ENCODE measurements at places on chromosomes 5 and 9. TPM values are rescaled to one million over a fixed set of nuclear protein-coding genes. Genes with fewer than 3 reads are reported as not detected.

DNA sequence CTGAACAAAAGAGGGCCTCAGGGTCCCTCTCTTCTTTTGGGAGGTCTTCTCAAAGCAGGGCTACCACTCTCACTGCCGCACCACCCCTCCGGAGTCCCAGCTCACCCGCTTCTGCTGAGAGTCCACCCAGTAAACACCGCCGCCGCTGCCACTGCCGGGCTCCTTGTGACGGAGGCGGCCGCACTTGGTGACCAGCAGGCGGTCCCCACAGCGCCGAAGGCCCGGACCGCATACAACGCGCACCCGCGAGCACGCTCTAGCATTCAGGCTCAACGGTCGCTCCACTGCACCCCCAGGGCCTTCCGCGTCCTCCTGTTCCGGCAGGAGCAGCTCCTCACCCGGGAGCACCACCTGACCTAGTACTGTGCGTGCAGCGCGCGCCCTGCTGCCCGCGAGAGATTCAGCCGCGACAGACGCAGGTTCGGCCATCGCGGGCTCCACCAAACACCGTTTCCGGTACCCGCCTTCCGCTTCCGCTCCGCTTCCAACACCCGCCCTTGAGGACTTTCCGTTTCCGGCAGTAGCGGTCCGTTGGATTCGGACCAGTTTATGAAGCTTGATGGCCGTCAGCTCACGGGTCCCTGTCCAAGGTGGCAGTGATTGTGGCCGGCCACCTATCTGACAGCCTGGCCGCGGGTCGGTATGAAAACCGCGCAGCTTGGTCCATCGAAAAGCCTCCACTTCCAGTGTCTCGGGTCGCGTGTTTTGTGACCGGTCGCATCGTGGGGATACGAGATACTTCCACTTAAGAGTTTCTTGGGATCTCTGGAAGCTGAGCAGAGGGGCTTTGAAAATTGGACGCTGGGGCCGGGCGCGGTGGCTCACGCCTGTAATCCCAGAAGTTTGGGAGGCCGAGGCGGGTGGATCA lies at the start of gene EXOSC3:
EXOSC3 (minus strand) TSS at position 449 of the 868 bp plus-strand sequence; CDS start at position 429, 20 bp downstream.
- H3K36me3 ChIP-seq: peaks cover 41% of the 10 kb centered on the region
- H3K4me1 ChIP-seq: peaks cover 28% of the 10 kb centered on the region
- H3K27ac ChIP-seq: peak within 1 kb of the TSS; percentile 97
- H3K4me3 ChIP-seq: peak within 1 kb of the TSS; percentile 98

The HSD17B4 gene
- 74.2 TPM for total RNA-seq

DNA sequence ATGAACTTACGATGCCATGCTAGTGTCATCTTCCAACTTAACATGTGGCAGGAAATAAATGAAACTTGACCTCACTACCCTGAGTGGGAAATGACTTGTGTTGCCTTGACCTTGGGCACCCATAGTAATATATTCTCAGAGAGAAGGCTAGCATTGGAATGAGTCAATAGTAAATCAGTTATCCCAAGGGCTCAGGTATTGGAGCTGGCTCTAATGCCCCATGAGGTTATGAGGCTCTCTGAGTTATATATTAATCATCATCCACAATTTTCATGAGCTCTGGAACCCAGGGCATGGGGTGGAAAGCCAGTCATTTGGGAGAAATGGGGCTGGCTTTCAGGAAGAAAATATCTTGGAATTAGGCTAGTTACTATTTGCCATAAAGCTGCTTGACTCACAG lies 42.4 kb upstream of the SMIM32 start:
- no peak overlapping the region for H3K4me3 ChIP-seq
- no peaks in the 10 kb centered on the region for H3K4me1 ChIP-seq
- peaks cover 4% of the 10 kb centered on the region for H3K27me3 ChIP-seq
- H3K36me3 ChIP-seq: no peaks in the 10 kb centered on the region
- no peak overlapping the region for H3K27ac ChIP-seq
- no peak for DNase-seq

DNA sequence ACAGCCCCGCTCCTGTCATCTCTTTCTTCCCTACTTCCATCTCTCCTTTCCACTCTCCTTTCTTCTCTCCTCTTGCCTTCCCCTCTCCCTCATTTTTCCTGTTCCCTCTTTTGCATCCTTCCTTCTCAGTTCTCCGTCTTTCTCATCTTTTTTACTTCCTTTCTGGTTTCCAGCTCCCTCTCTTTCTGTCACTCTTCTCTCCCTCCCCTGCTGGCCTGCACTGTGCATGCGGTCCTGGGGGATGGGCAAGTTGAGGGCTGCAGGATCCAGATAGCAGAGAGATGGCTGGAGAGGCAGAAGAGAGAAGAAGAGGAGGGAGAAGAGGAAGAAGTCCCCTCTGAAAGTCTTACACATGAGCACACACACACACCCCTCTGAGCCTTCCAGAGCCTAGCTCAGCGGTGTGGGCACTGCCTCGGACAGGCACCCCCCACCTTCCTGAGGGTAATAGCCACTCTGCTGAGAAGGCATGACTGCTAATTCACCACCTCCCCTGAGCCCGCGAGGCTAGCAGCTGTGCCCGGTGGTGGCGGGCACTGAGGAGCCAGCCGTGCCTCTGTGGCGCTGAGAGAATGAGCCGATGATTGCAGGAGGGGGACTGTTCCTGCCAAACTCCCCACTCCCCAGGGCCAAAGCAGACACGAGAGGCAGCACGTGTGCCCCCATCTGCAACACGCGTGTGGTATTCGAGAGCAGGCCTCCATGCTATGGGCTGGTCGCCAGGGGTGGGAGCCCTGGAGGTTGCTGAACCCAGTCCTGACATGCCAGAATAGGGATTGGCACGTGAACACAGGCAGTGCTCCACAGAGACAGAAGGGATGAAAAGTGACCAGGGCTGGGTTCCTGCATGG lies 3.7 kb upstream of the CAMK2A start:
- DNase-seq: no peak
- no peaks in the 10 kb centered on the region for H3K4me1 ChIP-seq
- H3K36me3 ChIP-seq: no peaks in the 10 kb centered on the region
- no peaks in the 10 kb centered on the region for H3K27me3 ChIP-seq
- H3K27ac ChIP-seq: no peak overlapping the region
- H3K4me3 ChIP-seq: no peak overlapping the region

DNA sequence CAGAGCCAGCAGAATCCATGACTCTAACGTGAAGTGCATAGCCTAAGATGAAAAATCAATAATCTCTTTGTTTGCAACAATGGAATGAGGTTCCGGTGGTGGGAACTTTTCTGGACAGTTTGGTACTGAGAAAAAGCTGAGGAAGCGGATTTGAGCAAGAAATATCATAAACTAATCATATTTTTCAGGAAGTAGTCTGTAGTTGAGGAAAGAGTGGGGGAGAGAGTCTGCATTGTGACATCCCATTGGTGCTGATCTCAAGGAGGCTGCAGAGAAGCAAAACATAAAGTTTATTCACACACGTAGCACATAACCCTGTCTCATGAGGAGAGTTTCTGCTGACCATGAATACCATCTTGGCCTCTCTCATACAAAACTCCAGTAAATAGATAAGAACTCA lies 15.8 kb upstream of the FCHO2 start:
- DNase-seq: no peak
- no peak overlapping the region for H3K27ac ChIP-seq
- no peaks in the 10 kb centered on the region for H3K4me1 ChIP-seq
- peaks cover 47% of the 10 kb centered on the region for H3K27me3 ChIP-seq
- H3K4me3 ChIP-seq: no peak overlapping the region

Data from activated naive CD8-positive, alpha-beta T cell treated with anti-CD3 and anti-CD28 coated beads for 36 hours (primary cell).